ENCODE measurements at places on chromosomes 1 and 21.

DNA sequence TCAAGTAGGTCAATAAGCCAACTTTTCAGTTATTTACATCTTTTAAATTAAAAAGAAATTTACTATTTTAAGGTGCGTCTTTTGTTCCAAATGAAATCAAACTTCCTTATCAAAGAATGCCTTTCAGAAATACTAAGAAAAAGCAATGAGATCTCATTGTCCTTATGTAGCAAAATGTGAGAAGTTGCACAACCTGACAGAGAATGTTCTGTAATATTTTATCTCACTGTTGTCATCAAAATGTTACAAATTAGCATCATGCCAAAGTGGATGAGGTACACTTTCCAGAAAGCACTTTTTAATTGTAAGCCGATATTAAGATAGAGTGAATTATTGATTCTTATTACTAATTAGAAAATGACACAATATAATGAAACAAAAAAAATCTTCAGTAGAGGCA, 50.4 kb downstream of the KCNT2 start:
- DNase-seq: no peak

- DNase-seq: no peak
Measured at GRCh38 chr1:54516249-54516920, 31.6 kb upstream of the ACOT11 start.

GRCh38 chr1:192702212-192702902, 66.4 kb downstream of the RGS13 start:
- DNase-seq: no peak

- DNase-seq: no peak
Measured at GRCh38 chr1:42993502-42994136, 35.0 kb upstream of the SLC2A1 start.

DNA sequence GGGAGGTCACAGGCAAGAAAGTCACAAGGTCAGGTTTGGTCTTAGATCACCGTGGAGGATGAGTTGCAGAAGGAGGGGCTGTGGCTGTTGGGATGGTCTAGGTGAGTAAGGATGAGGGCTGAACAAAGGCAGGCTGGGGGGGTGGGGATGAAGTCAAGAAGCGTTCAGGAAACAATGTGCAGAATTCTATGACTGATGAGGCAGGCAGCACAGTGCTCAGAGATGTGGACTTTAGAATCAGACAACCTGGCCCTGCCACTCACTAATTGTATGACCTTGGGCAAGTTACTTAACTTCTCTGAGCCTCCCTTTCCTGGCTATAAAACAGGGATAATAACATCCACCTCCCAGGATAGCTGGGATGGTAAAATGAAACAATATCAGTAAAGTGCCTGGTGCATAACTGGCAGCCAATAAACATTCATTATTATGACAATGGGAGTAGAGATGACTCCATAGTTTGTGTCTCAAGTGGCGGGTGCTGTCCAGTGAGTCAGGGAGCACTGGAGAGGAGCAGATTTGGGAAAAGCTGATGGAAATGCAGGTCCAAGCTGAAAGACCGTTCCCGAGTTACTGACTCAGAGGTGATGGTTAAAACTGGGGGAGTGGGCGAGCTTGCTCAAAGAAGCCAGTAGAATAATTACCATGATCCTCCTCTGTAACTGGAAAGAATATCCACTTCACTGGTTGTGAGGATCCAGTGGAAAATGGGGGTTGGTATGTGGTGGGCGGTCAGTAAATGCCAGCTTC, 2.1 kb downstream of the TIE1 start:
- DNase-seq: no peak

DNA sequence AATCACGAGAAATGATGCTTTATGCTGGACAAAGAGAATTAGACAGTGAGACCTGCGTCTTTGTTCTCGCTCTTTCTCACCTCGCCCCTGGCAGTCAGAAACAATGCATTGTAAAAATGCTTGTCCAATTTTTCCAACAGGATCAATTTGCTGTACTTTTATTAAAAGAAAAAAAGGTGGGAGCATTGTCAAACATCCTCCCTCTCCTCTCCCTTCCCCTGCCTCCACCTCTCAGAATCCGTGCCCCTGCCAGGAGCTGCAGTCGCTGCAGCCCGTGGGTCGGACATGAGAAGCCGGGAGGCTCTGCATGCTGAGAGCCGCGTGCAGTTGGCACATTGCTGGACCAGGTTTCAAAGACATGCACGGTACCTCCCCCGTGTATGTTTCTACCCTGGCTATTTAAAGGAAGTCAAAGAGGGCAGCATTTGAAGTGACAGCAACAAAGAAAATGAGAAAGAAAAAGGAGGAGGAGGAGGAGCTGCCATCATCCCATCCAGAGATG, 161.0 kb upstream of the KAZN start:
- DNase-seq: no peak

DNA sequence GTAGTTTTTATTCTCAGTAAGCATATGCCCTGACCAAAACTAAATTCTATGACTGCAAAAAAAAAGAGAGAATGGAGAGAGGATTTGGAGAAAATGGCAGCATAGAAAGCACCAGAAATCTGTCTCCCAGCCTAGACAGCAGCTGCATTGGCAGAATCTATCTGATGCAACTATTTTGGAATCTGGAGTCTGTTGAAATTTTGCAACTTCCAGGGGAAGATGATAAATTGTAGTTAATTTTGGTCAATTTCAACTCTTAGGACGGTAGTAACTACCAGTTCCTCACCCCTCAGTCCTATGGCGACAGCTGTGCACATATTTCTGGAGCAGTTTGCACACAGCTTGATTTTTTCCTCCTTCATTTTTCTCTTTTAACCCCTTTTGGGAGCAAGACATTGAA, 10.9 kb downstream of the EXO5 start:
- DNase-seq: no peak

GRCh38 chr1:53172426-53173128, 24.0 kb upstream of the CPT2 start:
- peak; percentile 39 for DNase-seq

DNA sequence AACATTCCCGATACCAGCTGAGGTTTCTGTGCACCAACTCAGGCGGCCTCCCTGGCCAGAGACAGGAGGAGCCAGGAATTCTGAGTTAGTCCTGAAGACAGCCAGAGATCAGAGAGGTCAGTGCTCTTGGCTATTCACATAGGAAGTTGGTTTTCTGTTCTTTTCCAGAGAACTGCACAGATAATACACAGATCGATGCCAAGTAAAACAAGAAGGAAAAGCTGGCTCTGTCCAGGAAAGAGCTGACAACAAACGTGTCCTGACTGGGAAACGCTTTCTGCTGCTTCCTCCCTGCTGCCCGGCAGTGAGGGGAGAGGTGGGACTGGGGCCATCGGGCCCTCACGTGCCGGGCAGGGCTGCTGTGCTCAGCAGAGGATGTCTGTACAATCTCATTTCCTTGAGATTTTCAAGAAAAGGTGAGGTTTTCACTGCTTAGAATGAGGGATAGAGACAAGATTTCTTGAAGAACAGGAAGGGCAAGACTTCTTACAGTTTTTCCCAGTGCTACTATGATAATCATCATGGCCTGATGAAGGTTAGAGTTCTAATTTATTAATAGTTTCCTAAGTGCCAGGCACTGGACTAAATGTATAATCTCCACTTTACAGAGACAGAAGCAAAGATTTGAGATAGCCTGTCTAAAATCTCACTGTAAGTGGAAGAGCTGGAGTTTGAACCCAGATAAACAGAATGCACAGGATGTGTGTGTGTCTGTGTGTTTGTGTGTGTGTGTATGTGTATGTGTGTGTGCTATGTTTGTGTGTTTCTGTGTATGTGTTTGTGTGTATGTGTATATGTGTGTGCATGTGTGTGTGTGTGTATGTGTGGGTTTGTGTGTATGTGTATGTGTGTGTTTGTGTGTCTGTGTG, 211.0 kb upstream of the RAB4A start:
- DNase-seq: no peak

DNA sequence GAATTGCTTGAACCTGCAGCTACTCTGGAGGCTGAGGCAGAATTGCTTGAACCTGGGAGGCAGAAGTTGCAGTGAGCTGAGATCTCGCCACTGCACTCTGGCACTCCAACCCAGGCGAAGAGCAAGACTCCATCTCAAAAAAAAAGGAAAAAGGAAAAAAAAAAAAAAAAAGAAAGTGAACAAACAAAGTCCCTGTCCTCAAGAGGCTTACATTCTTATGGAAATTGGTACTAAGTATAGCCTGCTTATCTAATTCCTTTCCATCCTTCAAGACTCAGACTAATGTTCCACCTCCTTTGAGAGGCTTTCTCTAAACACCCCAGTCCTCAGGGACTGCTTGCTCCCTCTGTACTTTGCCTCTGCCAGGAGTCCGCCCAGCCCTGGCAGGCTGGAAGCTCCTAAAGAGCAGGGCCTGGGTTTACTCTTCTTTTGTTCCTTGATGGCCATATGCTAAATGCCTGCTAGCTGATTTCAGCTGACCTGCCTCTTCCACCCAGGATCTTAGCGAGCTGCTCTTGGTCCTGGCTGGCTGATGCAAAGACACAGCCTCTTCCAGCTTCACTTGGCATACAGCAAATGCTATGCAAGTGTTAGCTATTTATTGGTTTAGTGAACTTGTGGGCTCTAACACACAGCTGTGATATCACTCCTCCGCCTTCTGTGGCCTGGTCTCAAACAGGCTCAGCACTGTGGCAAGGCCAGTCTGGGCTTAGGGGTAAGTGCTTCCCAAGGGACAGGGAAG, 9.8 kb downstream of the SLC9A1 start:
- DNase-seq: peak; percentile 50

- DNase-seq: peak; percentile 47
Measured at GRCh38 chr1:205748403-205749233, 1.4 kb downstream of the NUCKS1 start.

DNA sequence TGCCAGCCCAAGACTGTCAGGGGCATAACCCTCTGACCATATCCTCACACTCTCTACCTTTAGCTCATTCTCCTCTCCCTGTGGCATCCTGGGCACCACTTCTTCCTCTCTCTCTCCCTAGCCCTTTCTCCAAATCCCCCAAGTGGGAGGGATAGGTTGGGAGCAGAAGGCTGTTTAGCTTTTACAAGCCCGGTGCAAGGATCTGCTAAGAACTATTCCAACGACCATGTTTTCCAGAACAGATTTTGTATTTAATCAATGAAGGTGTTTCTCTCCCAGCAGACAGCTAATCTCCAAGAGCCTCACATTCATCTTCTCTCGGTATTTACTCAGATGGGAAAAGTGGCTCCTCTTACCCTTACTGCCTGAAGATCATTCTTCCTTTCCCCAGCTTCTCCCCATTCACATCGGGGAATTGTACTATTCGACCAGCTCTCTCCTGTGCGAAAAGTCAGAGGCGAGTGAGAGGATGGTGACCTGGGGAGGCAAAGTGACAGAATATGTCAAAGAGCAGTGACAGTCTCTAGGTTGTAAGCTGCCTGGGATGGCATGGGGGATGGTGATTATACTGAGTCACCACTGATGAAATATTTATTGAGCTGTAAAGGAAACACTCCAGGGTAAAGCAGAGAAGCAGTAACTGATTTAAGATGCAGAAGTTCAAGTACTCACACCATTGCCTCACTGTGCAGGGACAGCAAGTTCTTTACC, 47.0 kb upstream of the RBM15 start:
- DNase-seq: no peak

GRCh38 chr1:70760154-70760553, 287.5 kb downstream of the PTGER3 start:
- no peak for DNase-seq

- peak; percentile 74 for DNase-seq
Measured at GRCh38 chr1:248841702-248842395, 3.8 kb downstream of the ZNF672 start.

- no peak for DNase-seq
Measured at GRCh38 chr1:68481041-68481440, 15.8 kb downstream of the DEPDC1 start.

GRCh38 chr1:56432166-56432971, 147.0 kb downstream of the PLPP3 start:
- DNase-seq: no peak

DNA sequence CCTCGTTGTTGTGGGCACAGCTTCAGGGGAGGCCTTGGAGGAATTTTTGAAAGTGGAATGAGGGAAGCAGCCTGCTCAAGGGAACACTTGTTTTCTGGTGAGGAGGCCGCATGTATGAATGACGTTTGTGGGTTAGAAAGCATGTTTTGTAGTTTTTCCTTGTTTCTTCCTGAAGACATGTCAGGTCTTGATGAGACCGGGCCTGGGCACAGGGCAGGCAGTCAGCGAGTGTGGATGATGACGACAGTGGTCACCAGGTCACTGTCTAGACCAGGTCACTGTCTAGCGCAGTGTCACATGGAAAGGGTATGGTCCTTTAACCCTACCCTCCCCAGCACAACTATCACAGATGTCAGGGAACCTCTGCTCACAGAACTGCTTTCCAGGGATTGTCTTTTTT, 7.3 kb downstream of the PSEN2 start:
- no peak for DNase-seq

DNA sequence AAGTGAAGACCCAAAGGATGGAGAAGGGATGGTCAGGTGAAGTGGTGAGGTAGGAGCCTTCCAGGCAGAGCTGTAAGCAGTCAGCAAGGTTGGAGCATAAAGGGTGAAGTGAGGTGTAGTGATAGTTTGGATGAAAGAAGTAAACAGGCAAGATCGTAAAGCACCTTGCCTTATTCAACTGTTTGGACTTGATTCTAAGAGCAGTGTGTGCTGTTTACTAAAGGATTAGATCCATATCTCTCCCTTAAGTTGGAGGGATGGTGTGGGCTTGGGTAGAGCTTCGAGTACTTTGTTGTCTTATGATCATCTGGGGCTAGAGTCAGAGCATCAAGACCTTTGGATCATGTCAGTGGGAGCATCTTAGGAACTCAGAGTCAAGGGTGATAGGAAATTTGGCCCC, 39.8 kb upstream of the CD34 start:
- DNase-seq: no peak

DNA sequence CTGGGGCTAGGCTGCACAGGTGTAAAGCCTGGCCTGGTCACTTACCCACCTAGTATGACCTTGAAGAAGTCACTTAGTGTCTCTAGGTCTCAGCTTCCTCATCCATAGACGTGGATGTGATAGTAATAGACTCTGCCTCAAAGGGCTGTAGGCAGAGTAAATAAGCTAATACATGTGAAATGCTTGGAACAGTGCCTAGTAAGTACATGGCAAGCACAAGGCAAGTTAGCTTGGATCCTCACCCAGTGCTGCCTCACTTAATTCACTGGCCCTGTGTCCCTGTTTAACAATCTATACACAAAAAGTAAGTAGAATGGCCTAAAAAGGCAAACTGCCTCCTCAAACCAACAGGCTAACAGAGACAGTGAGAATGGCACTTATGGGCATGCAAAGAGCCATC, 167.8 kb downstream of the PIGK start:
- DNase-seq: no peak

DNA sequence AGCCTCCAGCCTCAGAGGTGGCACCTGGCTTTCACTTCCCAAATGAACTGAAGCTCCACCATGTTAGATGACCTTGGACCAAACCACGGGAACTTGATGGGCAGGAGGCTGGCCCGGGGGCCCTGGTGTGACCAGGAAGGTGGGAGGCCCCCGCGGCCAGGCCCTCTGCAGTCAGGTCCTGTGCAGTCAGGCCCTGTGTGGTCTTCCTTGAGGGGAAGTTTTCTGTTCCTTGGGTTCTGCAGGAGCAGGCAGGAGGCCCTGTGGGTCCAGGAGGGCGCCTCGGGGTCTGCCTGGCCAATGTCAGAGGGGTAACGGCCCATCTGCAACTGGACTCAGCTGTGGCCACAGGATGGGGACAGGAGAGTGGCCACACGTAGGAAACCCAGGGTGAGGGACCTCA, 13.0 kb downstream of the PRDM16 start:
- DNase-seq: no peak

Measured in GM23338 (cell line).